ENCODE measurements at places on chromosomes 5 and 9. TPM values are rescaled to one million over a fixed set of nuclear protein-coding genes. Genes with fewer than 3 reads are reported as not detected.

The FBLL1 gene
- not detected for total RNA-seq

The FAM78A gene
- 2.4 TPM for total RNA-seq

The NMUR2 gene
- not detected for total RNA-seq

The ANKRD18B gene
- total RNA-seq, result 13.3 TPM

The WDR31 gene
- 0.79 TPM for total RNA-seq

The RGMB gene
- total RNA-seq, result 41.2 TPM

GRCh38 chr5:149005077-149005892 lies 57.6 kb downstream of the SH3TC2 start:
- no peak overlapping the region for H3K4me3 ChIP-seq
- no peak overlapping the region for H3K27ac ChIP-seq
- no peaks in the 10 kb centered on the region for H3K36me3 ChIP-seq
- DNase-seq, result no peak
- H3K4me1 ChIP-seq, result peaks cover 31% of the 10 kb centered on the region

DNA sequence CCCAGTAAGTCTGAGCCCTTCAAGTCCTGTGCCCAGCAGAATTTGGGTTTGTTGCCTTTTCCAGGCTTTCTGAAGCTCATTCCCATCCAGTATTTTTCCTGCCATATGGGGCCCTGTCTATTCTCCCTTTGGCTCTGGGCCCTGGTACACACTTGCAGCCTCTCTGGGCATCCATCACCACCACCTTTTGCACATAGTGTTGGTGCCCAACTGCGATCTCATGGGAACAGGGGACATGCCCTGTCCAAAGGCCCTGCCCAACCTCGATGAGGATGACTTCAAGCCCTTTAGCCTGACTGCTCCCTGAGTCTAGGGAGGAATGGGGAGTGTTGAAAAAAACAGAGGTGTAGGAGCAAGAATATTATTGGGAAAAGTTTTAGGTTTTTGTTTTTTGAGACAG lies 11.5 kb downstream of the RGS3 start:
- H3K27me3 ChIP-seq, result peaks cover 11% of the 10 kb centered on the region
- no peaks in the 10 kb centered on the region for H3K4me1 ChIP-seq
- DNase-seq, result no peak
- no peak overlapping the region for H3K4me3 ChIP-seq

GRCh38 chr9:120326049-120326693 lies 253.8 kb downstream of the CDK5RAP2 start:
- H3K27ac ChIP-seq, result no peak overlapping the region
- peaks cover 6% of the 10 kb centered on the region for H3K27me3 ChIP-seq
- no peaks in the 10 kb centered on the region for H3K4me1 ChIP-seq
- no peaks in the 10 kb centered on the region for H3K36me3 ChIP-seq
- no peak for DNase-seq

GRCh38 chr5:43305948-43306565 lies 7.2 kb downstream of the HMGCS1 start:
- no peaks in the 10 kb centered on the region for H3K27me3 ChIP-seq
- no peak overlapping the region for H3K27ac ChIP-seq
- DNase-seq, result no peak
- no peak overlapping the region for H3K4me3 ChIP-seq
- no peaks in the 10 kb centered on the region for H3K4me1 ChIP-seq
- peaks cover 19% of the 10 kb centered on the region for H3K36me3 ChIP-seq

All from SJCRH30 (cell line).